ENCODE measurements at places on chromosomes 3 and 15.
A peak's percentile ranks its signal among the peaks of the same experiment; 100 is the strongest.

GRCh38 chr3:125375950-125376679 lies 990 bp upstream of the ZNF148 start:
- DNase-seq: no peak

- no peak for DNase-seq
Observed at GRCh38 chr15:96170979-96171739, 159.3 kb upstream of the NR2F2 start.

DNA sequence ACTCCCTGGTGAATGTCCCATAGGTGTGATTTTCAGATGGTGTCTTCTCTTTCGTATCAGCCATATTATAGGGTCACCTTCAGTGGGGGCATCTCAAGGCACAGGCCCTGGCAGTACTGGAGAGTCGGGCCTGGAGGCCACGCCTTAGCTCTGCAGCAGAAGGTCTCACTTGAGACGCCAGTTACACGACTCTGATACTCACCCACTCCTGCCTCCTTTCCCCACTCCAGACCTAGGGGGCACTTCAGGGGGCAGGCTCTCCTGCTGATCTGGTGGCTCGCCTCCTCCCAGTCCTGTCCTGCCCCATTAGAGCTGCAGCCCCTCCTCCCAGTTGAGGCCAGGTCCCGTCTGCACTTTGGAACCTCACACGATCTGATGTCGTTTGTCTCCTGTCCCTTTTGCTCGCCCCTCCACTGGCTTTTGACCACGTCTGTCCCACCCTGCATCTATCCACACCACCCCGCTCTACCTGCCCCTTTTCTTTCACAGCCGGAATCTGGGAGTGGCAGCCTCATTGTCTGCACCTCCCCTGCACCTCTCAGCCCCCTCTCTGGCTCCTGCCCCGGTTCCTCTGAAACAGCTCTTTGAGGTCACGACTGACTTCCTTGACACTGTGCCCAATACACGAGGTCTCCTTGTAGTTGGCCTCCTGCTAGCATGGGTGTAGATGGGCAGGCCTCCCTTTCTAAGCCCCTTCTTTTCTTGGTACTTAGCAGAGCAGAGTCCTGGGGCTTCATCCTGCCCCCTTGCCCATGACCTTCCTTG lies 181.9 kb downstream of the NSMCE3 start:
- DNase-seq: no peak

- DNase-seq: no peak
Observed at GRCh38 chr3:100782906-100783305, 73.6 kb downstream of the TFG start.

- DNase-seq: no peak
Observed at GRCh38 chr3:43410592-43410991, 124.3 kb downstream of the SNRK start.

DNA sequence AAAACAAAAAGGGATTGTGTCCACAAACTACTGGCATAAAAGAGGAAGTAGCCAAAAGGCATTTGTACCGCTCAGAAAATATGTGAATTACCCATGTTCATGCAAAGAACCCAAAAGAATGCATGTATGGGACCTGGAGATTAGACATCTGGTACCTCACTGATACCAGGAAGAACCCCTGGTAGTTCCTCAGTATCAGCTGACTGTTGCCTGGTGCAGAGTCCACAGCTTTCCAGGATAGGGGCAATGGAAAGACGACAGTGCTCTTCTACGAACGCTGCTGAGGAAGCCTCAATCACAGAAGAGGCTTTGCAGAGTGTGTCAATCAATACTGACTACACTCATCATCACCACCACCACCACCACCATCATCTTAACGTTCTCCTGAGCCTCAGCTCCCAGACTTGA lies 63.3 kb downstream of the ATP8B4 start:
- DNase-seq: no peak

GRCh38 chr3:4954256-4955000 lies 24.8 kb upstream of the BHLHE40 start:
- DNase-seq: no peak

DNA sequence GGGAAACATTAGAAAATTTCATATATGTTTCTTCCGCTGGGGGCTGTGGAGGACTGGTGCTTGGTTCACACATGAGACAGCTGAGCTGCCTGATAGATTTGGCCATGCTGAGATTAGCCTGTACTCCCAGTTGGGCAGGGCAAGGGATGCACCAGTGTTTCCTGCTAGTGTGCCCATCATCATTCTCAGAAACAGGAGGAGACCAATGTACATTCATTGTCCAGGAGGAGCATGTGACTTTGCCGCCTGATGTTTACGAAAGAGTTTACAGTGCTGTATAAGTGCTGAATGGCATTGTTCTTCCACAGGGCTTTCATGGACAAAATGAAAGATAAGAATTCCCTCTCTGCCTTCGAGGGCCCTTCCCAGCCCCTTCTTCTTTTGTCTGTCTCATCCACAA lies 311.1 kb upstream of the THBS1 start:
- no peak for DNase-seq

- no peak for DNase-seq
Observed at GRCh38 chr3:116512281-116512680, 67.0 kb upstream of the LSAMP start.

GRCh38 chr15:101675015-101675414 lies 22.8 kb upstream of the TM2D3 start:
- peak; percentile 68 for DNase-seq

- DNase-seq: no peak
Observed at GRCh38 chr3:99325402-99325801, 313.0 kb upstream of the COL8A1 start.

DNA sequence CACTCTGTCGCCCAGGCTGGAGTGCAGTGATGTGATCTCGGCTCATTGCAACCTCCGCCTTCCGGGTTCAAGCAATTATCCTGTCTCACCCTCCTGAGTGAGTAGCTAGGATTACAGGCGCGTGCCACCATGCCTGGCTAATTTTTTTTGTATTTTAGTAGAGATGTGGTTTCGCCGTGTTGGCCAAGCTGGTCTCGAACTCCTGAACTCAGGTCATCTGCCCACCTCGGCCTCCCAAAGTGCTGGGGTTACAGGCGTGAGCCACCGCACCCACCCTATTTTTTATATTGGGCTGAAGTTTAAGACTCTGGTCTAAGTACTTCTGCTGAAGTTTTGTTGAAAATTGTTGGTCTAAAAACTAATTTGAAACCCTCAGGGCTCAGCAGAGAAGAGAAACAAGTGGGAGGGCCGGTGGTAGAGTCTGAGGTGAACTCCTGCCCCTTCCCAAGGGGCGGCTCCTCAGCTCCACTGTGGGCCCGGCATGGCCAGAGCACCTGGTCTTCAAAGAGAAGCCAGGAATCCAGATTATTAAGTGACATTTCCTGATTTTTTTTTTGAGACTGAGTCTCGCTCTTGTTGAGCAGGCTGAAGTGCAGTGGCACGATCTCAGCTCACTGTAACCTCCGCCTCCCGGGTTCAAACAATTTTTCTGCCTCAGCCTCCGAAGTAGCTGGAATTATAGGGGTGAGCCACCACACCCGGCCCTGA lies 4.0 kb downstream of the HDAC11 start:
- no peak for DNase-seq

DNA sequence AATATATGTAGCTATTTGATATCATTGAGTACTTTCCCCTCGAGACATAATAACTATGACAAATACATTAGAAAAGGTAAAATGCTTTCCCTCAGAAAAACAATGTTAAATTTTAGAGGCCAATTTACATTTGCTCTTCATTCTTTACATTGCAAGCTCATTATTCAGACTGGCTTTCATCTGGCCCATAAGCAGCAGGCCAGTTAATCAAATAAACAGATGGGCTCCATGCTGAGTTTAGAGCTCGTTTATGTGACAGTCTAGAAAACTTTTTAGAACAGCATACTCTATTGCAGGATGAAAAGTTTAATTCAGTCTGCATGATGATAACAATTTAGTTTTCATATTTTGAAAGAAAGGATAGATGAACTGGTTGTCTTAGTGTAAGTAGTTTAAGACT lies 150.6 kb downstream of the DUT start:
- DNase-seq: no peak

GRCh38 chr15:64754663-64755426 lies 20.5 kb downstream of the RBPMS2 start:
- DNase-seq: no peak
